Activated T-helper 1 cell treated with Interleukin-2 at 50 U/mL for 16 hours (primary cell): ENCODE measurements at places on chromosomes 1 and 21.

- no peak for DNase-seq
Measured at GRCh38 chr1:225825078-225825477, 15.2 kb downstream of the EPHX1 start.

DNA sequence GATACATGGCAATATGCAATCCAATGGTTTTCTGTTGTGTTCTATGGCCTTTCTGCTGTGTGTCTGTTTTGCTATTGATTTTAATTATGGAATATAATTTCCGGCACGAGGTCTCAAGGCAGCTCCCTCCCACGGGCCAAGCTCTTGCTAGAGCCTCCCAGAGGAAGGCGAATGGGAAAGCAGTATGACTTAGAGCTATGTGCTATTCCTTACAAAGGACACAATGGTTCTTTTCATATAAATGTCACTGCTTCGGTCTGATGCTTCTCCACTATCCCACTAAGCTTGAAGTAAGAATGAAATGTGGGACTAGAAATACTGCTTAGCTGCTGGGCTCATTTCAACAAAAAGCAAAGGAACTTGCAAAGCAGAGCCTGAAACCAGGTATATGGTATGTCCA, 322.2 kb upstream of the BEND5 start:
- no peak for DNase-seq

DNA sequence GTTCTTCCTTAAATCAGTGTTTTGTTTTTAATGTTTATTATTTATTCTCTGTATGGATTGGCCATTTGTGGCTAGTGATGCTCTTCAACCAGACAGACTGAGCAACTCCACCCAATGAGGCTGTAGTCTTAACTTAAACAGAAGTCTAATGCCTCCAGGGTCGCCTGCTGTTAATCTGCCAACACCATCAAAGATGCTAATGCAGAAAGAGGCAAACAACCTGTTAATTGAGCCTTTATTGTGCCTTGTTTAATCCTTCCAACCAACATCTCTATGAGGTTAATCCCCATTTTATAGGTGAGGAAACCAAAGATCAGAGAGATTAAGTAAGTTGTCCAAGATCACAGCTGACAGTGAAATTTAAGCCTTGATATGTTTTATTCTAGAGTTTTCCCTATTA, 79.4 kb upstream of the SSX2IP start:
- DNase-seq = no peak

DNA sequence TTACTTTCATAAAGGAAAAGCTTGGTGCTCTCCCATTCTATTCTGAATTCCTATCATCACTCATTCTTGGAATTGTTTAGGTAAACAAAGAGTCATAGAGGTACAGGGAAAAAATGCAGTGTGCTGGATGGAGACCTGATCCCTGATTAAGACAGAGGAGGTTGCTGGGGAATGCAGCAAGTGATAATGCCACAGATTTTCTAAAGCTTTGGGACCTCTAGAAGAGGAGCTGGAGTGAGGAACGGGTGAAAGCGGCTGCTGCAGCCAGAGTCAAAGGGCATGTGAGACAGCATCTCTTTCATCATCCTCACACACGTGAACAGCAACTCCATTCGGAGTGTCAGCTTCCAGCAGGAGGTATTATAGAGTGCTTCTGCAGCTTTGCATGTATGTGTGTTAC, 54.9 kb upstream of the DIPK1A start:
- no peak for DNase-seq

GRCh38 chr1:162265983-162266382, 110.7 kb downstream of the SPATA46 start:
- no peak for DNase-seq

- DNase-seq = peak; percentile 24
Measured at GRCh38 chr1:206479183-206480125, 9.2 kb downstream of the IKBKE start.

DNA sequence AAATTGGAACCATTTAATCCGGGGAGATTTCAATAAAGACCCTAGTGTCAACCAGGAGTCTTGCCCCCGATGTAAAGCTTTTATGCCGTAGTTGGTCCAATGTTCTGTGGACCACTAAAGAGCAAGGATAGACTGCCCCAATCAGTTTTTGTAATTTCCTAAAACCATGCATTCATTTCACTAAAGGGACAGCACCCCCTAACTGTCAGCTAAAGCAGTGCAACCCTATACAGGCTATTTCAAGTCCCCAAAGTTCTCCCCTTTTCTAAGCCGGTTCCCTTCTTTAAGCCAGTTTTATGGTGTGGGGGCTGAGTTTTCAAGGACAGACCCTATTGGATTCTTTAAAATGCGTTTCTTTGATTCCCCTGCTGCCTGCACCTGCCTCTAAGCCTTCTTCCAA, 12.7 kb upstream of the PDPN start:
- DNase-seq = no peak
